ENCODE measurements at places on chromosomes 4 and X.

DNA sequence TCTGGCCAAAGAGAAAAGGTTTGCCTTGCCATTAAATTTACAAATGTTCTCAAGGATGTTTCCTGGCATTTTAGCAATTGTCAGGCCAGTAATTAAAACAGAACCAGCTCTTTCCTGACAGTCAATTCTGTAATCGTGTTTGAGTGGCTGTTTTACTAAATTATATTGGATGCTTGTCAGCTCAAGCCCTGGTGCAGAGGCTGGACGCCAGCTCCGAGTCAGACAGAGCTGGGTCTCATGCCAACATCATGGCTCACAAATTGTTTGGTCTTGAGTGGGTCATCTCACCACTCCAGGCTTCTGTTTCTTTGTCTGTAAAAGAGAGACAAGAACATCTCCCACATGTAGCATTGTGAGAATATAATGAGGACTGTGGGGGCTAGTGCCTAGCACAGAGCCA is 190.3 kb upstream of the PSAPL1 start:
- DNase-seq = no peak

DNA sequence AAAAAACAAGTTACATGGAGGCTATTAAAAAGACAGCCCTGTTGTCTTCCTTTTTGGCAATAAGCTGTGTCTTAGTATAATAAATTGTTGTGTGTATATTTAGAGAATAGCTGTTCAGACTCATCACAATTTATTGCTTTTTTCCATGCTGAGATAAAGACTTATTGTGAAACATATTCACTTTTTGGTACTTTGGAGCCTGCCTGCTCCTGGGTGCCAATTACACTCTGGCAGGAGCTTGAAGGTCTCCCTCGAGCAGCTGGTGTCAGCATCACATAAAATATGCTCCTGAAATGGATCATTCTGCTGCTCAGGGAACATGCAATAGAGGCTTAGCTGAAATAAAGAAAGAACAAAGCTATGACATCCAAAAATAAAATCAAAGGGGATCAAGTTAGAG is 211.6 kb upstream of the DKK2 start:
- DNase-seq = no peak

- no peak for DNase-seq
Observed at GRCh38 chr4:163121689-163122088, 45.0 kb downstream of the NAF1 start.

DNA sequence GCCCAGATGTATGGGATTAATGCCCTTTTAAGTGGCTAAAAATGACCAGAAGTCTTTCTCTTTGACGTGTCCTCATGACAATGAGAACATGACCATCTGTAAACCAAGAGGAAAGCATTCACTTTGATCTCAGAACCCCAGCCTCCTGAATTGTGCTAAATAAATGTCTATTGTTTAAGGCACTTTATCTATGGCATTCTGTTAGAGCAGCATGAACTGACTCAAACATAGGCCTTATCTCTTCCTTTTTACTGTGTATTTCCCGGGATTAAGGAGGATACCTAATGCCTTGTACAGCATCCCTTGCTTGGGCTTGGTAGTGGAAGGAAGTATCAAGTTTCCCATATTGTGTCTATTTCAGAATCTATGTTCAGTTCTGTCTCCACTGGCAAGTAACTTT is 47.2 kb upstream of the HS3ST1 start:
- no peak for DNase-seq

DNA sequence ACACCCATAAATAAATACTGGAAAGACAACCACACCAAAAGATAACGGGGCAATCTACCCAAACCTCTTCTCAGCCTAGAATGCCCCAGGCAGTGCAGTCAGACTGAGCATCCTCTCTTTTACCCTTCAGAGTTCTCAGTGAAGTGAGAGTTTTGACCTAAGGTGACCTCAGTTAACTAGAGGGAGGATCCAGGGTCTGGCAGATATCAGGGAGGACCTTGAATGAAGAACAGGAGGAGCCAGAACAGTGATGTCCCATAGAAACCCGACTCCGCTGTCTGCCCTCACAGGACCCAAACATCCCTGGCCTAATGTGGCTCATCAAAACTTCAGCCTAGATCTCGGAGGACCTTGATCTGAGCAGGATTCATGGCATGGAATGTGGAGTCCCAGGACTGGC is at the start of gene MAGEB3:
TSS of gene MAGEB3 (plus strand) at position 263 of the 400 bp plus-strand sequence. CDS start 5,268 bp downstream, outside the sequence.
- DNase-seq = no peak

DNA sequence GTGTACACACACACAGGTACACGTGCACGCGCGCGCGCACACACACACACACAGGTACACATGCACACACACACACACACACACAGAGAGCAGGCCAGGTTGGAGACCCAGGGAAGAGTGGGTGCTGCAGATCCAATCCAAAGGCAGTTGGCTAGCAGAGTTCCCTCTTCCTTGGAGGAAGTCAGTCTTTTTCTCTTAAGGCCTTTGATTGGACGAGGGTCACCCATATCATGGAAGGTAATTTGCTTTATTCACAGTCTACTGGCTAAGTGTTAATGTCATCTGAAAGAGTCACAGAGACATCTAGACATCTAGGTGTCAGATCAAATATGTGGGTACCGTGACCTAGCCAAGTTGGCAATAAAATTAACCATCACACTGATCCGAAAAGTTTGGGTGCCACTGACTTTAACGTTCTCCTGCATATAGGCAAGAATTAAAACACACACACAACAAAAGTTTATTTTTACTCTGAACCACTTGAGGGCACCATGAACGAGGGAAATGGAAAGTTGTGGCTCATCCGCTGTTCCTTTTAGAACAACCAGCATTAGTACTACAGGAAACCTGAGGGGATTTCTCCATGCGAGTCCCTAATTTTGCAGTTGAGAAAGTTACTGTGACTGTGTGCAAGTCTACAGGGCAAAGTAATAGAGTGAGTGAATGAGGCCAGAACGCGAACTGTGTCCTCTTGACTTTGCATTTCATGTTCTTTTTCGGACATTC is 66.0 kb upstream of the STOX2 start:
- no peak for DNase-seq

- DNase-seq = no peak
Observed at GRCh38 chrX:15435836-15436619, 51.8 kb upstream of the VEGFD start.

DNA sequence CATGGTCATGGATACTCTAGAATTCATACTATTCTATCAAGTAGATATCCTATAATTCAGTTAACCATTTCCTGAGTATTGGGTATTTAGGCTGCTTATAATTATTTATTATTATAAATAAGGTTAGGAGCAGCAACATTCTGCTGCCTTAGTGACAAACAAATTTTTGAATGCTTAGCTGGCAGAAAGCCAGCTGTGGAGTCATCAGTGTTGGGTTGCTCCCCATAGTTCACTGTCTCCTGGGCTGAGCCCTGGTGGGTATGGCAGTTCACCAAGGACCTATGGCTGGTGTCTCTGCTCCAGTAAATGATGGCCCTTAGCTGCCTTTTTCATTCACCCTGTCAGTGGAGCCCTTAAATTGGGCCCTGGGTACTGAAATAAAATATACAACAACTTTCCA is 61.8 kb downstream of the SMARCA5 start:
- DNase-seq = no peak

DNA sequence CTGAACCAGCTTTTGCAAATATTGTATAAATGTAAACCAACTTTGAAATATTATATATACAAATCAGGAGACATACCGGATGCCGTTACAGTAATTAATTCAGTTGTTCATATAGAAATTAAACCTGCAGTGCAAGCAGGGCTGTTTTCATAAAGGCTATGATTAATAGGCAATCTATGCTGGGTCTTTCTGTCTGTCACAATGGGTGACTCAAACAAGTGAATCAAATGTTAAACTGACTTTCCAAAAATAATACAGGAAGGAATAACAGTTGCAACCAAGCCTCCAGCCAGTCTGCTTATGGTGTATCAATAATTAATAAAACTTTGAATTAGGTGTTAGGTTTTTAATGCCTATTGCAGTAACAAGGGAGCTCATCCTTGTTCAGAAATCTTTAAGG is 43.9 kb downstream of the GABRB1 start:
- no peak for DNase-seq

GRCh38 chr4:109424093-109424841 is 9.3 kb upstream of the SEC24B start:
- DNase-seq = no peak

- DNase-seq = no peak
Observed at GRCh38 chr4:41880840-41881831, 54.1 kb upstream of the TMEM33 start.

DNA sequence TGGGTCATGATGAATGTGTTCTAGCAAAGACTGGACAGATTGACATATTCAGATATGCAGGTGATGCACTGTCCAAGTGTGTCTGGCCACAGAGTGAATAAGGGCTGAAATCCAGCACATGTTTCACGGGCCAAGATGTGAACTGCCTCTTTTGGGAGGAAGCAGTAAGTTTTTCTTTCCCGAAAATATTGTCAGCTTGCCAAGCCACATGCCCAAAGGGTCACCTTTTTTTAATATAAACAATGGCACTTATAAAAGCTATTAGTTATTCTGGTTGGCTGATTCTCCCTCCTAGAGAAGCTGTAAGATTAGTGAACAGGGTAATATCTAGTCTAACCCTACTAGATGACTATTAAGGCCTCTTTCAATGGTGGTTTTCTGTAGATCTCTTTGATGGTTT is 1.5 kb upstream of the EDNRA start:
- no peak for DNase-seq

GRCh38 chrX:48083212-48083611 is 11.8 kb upstream of the ZNF630 start:
- peak; percentile 4 for DNase-seq

GRCh38 chr4:137194670-137195069 is 337.6 kb downstream of the PCDH18 start:
- no peak for DNase-seq

DNA sequence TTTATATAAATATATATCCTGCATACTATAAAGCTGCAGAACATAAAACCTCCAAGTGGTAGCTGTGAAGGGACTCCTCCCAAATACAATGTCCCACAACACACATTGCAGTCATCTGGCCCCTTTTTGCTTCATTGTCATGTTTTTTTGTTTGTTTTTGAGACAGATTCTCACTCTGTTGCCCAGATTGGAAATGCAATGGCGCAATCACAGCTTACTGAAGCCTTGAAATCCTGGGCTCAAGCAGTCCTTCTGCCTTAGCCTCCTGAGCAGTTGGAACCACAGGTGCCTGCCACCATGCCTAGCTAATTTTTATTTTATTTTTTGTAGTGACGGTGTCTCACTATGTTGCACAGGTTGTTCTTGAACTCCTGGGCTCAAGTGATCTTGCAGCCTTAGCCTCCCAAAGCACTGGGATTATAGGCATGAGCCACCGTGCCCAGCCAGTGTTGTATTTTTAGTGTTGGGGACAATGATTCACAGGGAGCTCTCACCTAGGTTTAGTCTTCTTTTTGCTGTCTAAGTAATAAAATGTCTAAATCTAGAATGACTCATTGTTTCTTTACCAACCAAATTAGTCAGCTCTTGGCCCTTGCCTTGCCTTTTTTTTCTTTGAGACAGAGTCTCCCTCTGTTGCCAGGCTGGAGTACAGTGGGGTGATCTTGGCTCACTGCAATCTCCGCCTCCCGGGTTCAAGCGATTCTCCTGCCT is 24.0 kb upstream of the XIAP start:
- no peak for DNase-seq

DNA sequence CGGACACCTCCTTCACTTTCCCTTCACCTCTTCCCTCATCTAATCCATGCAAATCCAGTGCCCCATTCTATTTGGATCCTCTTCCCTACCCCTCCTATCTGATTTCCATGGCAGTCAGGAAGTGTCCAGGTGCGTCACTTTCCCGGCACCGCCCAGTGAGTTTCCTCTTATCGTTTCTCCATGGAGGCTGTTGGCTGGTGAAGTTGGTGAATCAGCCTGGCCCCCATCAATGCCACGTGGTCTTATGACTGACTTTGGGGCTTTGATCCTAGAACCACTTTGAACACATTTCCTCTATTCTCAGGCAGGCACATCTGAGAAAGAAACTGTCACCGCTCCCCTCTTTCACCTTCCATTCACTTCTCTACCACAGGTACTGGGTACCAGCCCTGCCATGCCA is 137.8 kb downstream of the CEP135 start:
- no peak for DNase-seq

DNA sequence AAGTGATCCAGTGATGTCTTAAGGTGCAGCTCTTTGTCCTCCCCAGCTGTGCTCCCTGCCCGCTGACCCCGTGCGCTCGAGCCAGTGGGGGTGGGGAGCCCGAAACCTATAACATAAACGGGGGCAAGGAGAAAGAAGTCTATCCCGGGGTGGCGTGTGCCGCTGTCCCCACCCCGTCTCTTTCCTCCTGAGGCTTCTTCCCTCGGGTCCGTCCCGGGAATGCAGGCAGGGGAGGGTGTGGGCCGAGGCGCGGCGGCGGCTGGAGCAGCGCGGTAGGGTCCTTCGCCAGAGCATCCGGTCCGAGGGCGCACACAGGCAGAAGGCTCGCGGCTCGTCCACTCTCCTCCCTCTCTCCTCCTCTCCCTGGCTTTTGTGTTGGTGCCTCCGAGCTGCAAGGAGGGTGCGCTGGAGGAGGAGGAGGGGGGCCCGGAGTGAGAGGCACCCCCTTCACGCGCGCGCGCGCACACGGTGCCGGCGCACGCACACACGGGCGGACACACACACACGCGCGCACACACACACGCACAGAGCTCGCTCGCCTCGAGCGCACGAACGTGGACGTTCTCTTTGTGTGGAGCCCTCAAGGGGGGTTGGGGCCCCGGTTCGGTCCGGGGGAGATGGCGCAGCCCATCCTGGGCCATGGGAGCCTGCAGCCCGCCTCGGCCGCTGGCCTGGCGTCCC is at the start of gene RAB33A:
TSS of gene RAB33A (plus strand) at position 517 of the 681 bp plus-strand sequence. CDS start at position 618, 101 bp downstream.
- peak; percentile 19 for DNase-seq

DNA sequence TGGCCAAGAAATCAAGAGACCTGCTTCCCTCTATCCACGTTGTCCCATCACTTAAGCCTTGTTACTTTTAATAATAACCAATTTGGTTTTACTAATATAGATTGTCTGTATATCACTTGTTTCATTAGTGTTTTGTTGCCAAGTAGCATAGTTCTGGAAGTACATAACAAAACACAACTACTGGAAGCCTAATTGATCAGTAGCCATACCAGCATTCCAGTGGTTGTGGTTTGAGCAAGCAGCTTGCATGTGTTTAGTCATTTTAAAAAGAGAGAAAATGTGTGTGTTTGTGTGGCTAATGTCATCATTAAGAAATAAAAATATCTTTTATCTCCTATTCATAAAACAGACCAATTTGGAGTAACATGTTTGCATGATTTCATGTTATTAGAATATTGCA is 70.8 kb downstream of the PTPN13 start:
- no peak for DNase-seq

- no peak for DNase-seq
Observed at GRCh38 chr4:12881945-12882584, 602.1 kb downstream of the RAB28 start.

DNA sequence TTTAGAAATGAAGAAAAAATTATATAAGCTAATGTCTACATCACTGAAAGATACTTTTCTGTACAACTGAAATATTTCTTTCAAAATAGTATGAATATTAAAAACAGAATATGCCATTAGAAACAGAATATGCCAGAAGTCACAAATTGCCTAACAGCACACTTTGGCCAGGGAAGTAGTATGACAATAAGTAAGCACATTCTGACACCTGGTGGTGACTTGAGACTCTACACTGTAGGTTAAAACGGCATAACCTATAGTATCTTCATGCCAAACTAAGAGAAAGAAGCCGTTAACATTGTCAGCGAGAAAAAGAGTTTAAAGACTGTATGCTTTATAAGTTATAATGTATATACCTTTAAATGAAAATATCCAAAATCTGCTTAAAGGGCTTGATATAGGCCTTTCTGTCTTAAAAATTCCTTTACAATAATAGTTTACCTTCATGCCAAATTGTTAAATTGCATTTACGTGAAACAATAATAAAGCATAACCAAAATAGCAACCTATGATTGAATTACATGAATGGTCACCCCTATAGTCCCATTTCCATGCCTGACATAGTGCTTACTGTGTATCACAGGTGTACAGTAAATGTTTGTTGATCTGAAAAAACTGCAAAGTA is 32.8 kb downstream of the FAM13A start:
- peak; percentile 2 for DNase-seq

All from activated CD8-positive, alpha-beta memory T cell treated with anti-CD3 and anti-CD28 coated beads for 1 hour (primary cell).